ENCODE measurements at places on chromosomes 13 and 19.

GRCh38 chr19:38580080-38580479, 37.7 kb downstream of the MAP4K1 start:
- no peak for DNase-seq

- no peak for DNase-seq
Measured at GRCh38 chr13:98108341-98108740, 34.6 kb upstream of the FARP1 start.

DNA sequence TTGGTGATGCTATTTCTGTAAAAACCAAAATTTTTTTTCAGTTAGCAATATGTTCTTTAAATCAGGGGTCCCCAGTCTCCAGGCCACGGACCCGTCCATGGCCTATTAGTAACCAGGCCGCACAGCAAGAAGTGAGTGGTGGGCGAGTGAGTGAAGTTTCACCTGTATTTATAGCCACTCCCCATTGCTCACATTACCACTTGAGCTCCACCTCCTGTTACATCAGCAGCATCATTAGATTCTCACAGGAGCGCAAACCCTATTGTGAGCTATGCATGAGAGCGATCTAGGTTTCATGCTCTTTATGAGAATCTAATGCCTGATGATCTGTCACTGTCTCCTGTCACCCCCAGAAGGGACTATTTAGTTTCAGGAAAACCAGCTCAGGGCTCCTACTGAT, 58.9 kb upstream of the SLC7A1 start:
- DNase-seq = no peak

DNA sequence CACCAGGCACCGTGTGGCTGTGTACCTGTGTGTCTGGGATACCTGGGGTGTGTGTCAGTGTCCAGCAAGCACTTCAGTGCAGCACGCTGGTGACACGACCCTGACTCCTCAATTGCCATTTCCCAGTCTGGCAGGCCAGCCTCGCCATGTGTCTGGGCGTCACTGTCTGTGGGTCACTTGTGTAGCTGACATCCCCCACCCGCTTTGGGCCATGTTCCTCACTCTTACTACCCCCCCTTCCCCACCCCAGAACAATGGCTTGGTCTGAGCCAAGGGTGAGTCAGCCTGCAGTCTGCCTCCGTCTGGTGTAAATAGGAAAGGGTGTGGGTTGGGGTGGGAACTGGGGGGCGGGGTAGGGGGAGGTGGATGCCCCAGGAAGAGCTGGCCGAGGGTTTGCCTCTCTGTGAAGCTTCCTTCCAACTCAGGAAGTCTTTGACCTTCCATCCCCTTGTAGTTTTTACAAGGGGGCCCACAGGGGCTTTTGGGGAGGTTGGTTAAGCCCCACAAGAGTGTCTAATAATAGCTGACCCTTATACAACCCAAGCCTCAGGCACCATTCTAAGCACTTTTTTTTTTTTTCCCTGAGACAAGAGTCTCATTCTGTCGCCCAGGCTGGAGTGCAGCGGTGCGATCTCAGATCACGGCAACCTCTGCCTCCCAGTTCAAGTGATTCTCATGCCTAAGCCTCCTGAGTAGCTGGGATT, 17.6 kb downstream of the NOVA2 start:
- DNase-seq = no peak

GRCh38 chr13:101406791-101407190, 9.5 kb downstream of the NALCN start:
- no peak for DNase-seq

DNA sequence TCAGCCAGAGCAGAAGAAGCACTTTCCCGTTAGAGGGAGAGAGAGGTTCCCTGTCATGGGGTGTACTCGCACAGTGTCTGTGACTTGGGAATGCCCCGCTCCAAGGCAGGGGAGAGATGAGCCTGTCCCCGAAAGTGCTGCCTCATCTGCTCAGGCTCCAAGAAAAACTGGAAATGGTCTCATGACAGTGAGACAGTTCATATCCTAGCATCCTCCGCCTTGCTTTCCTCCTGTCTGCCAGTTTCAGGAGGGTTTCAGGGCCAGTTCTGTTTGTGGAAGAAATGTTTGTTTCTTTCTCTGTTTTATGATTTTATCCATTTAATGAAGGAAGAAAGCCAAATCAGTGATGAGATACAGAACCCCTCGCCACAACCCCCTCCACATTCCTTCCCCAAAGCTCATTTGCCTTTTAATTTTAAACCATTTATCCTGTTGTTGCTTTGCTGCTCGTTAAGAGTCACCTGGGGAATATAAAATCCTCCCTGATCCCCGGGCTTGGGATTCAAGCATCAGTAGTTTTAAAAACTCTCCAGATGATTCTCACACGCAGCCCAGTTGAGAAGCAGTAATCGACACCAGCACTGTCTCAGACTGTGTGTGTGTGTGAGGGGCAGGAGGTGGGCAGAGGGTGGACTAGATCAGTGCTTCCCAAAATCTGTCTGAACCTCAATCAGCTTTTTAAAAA, 144.6 kb upstream of the UBL3 start:
- no peak for DNase-seq

DNA sequence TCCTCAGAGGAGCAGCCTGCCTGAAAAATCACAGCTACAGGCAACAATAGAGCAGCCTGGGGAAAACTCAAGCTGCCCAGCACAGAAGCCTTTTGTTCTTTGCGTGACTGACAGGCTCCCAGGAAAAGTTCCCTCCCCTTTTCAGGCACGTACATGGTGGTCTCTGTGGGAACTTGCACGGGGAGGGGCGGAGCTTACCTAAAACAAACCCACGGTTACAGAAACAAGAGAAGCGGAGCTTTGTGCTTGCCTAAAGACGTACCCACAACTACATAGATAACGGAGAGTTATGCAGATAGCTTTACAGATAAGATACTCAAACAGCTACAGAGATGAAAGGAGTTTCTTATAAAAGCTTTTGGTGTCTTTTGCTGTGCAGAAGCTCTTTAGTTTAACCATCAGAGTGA, 11.4 kb downstream of the ETFB start:
- no peak for DNase-seq

DNA sequence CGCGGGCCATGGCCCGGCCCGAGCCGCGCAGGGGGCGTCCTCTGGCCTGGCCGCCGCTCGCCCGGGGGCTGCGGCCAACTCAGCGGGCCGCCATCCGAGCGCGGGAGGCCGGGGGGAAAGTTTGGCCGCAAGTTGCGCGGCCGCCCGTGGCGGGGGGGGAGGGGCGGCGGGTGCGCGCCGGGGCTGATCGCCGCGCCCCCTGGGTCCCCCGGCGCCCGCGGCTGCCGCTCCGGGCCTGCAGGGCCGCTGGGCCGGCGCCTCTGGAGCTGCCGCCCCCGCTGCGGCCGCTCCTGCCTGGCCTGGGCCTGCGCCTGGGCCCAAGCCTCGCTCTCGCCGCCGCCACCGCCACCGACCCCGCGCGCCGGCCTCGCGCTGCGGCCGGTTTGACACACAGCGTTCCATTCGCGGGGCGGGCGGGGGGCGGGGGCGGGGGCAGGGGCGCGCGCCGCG, at the start of gene NR2F6:
NR2F6 (minus strand) TSS at position 385 of the 450 bp plus-strand sequence. CDS start 699 bp downstream, outside the sequence.
- no peak for DNase-seq

DNA sequence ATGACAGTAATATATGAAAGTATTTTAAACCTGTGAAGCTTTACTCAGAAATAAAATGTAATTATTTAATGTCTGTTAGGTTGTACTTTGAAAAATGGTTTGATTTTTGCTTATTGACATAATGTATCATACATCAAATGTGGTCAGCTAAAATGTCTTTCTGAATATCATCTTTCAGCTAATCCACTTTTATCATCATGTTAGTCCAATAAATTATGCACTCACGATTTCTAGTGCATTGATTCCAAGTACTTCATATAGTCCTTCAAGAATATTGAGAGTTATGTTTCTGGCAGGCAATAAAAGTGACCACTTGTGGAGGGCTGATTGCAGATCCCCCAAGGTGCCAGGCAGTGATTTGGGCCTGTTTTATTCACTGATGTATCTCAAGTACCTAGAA, 1204.1 kb downstream of the OLFM4 start:
- DNase-seq = no peak

DNA sequence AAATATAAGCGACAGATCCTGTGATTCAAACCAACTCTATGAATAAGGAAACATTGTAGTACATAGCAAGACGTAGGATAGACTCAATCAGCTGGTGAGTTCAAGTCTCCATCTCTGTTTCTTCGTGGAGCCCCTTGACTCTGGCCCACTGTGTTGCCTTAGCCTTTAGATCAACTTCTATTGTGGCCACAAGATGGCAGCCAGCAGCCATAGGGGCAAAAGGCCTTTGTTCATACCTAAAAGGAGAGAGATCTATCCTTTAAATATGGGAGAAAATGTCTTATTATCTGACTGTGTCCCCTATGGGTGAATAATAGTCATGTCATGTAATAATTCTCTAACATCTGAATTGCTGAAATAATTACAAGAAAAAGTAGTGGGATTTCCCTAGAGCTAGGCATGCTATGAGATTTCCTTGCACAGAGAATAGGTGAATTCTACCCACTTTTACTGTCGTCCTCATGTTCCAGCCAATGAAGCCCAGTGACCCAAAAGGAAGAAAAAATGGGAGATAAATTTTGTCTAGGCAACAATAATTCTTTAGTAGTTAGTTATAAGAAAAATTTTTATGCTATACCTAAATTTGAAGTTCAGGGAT, 129.4 kb downstream of the PCDH20 start:
- no peak for DNase-seq

GRCh38 chr13:32632343-32632909, 46.2 kb downstream of the PDS5B start:
- no peak for DNase-seq

DNA sequence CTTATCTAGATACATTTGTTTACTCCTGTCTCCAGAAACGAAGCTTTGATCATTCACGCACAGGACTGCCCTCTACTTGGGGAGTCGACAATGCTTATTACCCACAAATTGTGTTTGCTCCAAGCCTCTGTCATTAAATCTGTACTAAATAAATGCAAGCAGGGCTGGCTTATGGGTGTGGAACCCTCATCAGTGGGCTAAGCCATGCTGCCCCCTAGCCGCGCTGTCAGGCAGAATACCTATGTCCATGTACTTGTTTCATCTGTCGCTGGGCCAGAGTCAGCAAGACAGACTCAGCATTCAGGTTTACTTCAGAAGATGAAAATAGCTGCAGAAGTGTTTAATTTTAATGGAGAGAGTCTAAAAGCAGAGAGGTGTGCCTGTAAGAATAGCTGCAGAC, 110.0 kb upstream of the PRR20A start:
- no peak for DNase-seq

DNA sequence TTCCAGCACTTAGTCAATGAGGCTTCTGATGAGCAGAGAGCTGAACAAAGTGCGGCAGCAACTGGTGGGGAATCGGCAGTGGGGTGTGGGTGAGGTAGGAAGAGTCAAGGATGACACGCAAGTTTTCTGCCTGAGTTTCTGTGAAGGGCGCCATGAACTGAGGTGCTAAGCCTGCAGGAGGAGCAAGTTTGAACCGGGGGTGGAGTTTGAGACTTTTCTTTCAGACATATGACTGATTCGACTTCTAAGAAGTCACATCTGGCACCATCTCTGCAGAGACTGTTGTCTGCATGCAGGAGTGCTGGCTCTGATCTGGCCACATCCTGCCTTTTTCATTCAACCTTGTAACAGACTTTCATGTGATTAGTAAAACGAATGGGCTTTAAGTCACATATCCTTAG, 14.8 kb upstream of the GPI start:
- DNase-seq = no peak

DNA sequence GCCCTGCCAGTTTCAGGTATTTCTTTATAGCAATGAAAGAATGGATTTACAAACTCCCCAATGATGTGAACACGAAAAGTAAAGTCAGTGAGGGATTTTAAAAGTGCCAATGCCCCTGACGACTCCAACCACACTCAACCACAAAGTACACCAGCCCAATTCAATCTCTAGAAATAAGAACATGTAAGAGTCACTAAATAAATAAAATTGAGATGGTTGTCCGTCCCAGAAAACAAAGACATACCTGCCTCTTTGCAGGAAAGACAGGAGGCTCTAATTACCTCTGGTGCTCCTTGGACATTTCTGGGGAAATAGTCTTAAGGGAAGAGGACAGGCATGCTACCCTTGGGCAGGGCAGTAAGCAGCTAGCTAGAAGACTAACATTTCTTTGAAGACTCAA, 55.8 kb downstream of the NALCN start:
- DNase-seq = no peak

DNA sequence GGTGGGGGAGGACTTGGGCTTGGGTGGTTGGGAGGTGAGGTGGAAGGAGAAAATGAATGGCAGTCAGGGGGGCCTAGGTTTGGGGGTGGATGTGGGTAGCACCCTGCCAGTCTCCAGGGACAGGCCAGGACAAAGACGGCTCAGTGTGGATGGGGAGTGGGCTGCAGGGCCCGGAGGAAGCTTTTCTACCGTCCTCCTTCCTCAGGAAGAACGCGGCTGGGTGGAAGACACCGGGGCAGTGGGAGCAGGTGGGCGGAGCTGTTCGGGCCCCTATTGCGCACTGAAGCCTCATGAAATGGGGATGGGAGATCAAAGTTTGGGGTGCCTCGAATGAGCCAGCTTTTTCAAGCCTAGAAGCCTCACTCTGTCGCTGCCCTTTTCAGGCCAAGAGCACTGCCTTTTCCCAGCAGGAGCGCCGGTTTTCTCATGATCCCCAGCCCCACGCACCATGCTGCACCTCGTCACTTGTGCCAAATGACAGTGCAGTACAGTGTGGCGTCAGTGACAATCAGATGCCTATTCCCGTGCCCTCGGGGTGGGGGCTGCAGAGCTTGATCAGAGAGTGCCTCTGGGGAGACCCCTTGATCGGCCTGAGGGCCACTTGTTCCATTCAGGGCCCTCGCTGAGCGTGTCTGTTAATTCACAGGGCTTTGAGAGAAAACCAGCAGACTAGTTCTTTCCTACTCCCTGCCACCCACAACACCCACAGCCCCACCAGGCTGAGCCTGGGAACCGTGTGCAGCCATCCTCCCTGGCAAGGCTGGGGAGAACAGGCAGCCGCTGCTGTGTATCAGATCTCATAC, 1.5 kb downstream of the CALM3 start:
- no peak for DNase-seq

GRCh38 chr13:75566658-75567057, 17.1 kb downstream of the UCHL3 start:
- no peak for DNase-seq

GRCh38 chr13:23144431-23144830, 36.3 kb upstream of the SGCG start:
- no peak for DNase-seq

GRCh38 chr19:50490991-50491472, 14.4 kb upstream of the GARIN5A start:
- DNase-seq = no peak

- no peak for DNase-seq
Measured at GRCh38 chr13:40920826-40921225, 98.3 kb downstream of the ELF1 start.

GRCh38 chr19:55160986-55161365, 3.4 kb upstream of the TNNI3 start:
- DNase-seq = no peak

- no peak for DNase-seq
Measured at GRCh38 chr13:22647156-22647850, 533.5 kb upstream of the SGCG start.

- no peak for DNase-seq
Measured at GRCh38 chr13:114157869-114158495, 21.1 kb upstream of the CFAP97D2 start.

GRCh38 chr13:99892196-99892613, 79.4 kb downstream of the ZIC5 start:
- DNase-seq = no peak

Data from non-pigmented ciliary epithelial cell (primary cell).